ENCODE measurements at places on chromosomes 13 and 19. TPM values are rescaled to one million over a fixed set of nuclear protein-coding genes. Genes with fewer than 3 reads are reported as not detected.

The PSG4 gene
- polyA plus RNA-seq, result not detected

The SLC7A10 gene
- polyA plus RNA-seq, result 4.7 TPM

The KIR2DL4 gene
- polyA plus RNA-seq, result 0.31 TPM

The PSG5 gene
- not detected for polyA plus RNA-seq

The SHISA7 gene
- polyA plus RNA-seq, result 6.0 TPM

The TMTC4 gene
- 32.4 TPM for polyA plus RNA-seq

The PIK3R2 gene
- polyA plus RNA-seq, result 30.0 TPM

The SYNE4 gene
- 0.81 TPM for polyA plus RNA-seq

The FXYD3 gene
- 0.78 TPM for polyA plus RNA-seq

The MCOLN1 gene
- polyA plus RNA-seq, result 39.2 TPM

The LRCH1 gene
- 2.8 TPM for polyA plus RNA-seq

The ERICH6B gene
- polyA plus RNA-seq, result not detected

The WDR88 gene
- not detected for polyA plus RNA-seq
